Nephron progenitor cell (in vitro differentiated cells): ENCODE measurements at places on chromosomes 5 and 9.

DNA sequence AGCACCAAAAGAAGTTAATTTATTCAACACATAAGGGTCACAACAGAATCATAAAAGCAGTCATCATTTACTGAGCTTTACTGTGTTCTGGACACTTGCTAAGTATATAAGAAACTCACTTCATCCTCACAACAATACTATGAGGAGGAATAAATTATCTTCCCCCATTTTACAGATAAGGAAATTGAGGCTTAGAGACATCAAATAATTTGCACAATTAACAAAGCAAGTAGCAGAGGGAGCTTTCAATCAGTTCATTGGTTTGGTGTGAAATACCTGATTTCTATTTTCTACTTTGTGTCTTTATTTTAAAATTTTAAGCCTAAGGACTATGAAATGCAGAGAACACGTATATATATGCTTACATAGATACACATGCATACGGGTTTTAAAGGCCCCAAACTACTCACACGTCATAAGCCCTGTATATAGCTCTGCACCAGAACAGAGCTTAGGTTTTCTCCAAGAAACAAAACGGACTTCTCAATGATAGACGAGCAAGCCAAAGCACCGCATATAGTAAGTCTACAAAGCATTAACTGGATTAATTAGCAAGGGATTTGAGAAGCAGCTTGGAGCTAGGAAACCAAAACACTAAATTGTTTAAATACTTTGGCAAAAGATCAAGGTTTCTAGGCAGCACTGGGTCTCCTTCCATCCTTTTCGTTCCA lies 95.6 kb downstream of the DENND1A start:
- H3K27ac ChIP-seq: no peak overlapping the region
- DNase-seq: no peak
- H3K4me1 ChIP-seq: peaks cover 25% of the 10 kb centered on the region
- peaks cover 29% of the 10 kb centered on the region for H3K36me3 ChIP-seq

DNA sequence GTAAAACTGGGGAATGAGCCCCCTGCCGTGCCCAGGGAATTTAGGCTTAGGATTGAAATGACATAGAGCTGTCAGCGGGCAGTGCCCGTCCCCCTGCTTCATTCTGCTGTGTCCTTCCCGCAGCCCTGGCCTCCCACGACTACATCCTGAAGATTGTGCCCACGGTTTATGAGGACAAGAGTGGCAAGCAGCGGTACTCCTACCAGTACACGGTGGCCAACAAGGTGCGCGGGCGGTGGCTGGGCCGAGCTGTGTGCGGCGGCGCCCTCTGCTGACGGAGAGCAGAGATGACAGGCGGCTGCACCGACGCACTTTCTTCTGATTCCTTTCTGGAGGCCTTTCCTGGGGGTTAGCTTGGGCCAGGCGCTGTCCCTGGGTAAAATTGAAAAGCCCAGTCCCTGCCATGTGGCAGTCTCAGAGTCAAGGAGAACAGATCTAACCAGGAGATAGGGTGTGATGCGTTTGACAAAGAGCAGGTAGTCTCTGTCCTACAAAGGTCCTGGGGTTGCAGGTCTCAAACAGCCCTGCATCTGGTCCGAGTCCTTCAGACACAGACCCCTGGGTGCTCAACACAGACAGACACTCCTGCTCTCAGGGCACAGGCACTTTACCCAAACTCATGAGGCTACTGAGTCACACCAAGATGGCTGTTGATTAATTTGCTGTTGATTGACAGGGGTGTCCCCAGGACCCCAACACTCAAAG lies 26.8 kb upstream of the RPL26L1 start:
- DNase-seq: peak; percentile 78
- peaks cover 16% of the 10 kb centered on the region for H3K4me1 ChIP-seq
- no peak overlapping the region for H3K4me3 ChIP-seq

GRCh38 chr5:1507457-1507856 lies 16.3 kb downstream of the LPCAT1 start:
- peaks cover 2% of the 10 kb centered on the region for H3K27me3 ChIP-seq
- H3K4me3 ChIP-seq: no peak overlapping the region
- no peak overlapping the region for H3K27ac ChIP-seq
- peaks cover 46% of the 10 kb centered on the region for H3K4me1 ChIP-seq
- H3K36me3 ChIP-seq: peaks cover 23% of the 10 kb centered on the region
- no peak for DNase-seq

- no peak overlapping the region for H3K4me3 ChIP-seq
- no peaks in the 10 kb centered on the region for H3K27me3 ChIP-seq
- no peaks in the 10 kb centered on the region for H3K4me1 ChIP-seq
These were observed 29.2 kb upstream of the JAK2 start for GRCh38 chr9:4955836-4956235.

GRCh38 chr5:138068742-138069600 lies 14.9 kb upstream of the WNT8A start:
- no peak overlapping the region for H3K4me3 ChIP-seq
- H3K27ac ChIP-seq: no peak overlapping the region
- DNase-seq: peak; percentile 65
- H3K4me1 ChIP-seq: peaks cover 6% of the 10 kb centered on the region

GRCh38 chr9:78133751-78134150 lies 102.1 kb upstream of the CEP78 start:
- H3K4me1 ChIP-seq: no peaks in the 10 kb centered on the region
- DNase-seq: no peak
- peaks cover 5% of the 10 kb centered on the region for H3K27me3 ChIP-seq
- no peak overlapping the region for H3K4me3 ChIP-seq

DNA sequence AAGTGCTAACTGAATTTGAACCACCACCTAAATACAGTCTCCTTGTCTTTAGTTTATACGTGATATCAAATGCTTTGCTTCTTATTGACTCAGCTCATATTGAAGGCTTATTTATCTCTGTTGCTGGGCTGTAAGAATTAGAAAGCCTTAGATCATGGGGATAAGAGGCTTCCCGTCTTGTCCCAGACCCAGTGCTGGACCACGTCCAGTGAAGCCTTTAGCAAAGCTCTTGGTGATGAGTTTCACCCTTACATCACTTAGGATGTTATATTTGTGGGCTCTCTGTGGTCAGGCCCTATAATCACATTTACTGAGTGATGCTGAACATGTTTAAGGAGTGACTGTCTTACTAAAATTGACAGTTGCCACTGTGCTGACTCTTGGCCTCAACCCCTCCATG lies 11.2 kb downstream of the FAM240B start:
- no peaks in the 10 kb centered on the region for H3K36me3 ChIP-seq
- H3K4me3 ChIP-seq: no peak overlapping the region
- H3K27me3 ChIP-seq: peaks cover 25% of the 10 kb centered on the region
- DNase-seq: no peak

DNA sequence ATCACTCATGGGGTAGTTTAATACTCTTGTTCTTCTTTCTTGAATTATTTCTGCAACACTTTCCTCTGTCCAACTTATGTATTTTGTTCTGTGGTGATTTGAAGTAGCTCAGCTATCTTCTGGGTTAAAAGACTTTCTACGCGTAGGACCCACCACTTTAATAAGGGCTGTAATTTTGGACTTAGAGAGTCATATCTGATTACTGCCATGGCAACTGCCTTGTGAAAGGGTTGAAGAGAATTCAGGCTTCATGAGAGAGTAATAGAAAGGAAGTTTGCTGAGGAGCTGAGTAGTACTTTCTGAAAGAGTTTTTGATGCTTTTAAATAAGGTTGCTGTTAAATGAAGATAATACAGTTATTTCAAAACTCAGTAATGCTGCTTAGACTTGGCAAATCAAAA lies 89.5 kb downstream of the TLE4 start:
- H3K27ac ChIP-seq: no peak overlapping the region
- no peak for DNase-seq
- peaks cover 99% of the 10 kb centered on the region for H3K4me1 ChIP-seq
- H3K27me3 ChIP-seq: peaks cover 3% of the 10 kb centered on the region
- H3K4me3 ChIP-seq: no peak overlapping the region

DNA sequence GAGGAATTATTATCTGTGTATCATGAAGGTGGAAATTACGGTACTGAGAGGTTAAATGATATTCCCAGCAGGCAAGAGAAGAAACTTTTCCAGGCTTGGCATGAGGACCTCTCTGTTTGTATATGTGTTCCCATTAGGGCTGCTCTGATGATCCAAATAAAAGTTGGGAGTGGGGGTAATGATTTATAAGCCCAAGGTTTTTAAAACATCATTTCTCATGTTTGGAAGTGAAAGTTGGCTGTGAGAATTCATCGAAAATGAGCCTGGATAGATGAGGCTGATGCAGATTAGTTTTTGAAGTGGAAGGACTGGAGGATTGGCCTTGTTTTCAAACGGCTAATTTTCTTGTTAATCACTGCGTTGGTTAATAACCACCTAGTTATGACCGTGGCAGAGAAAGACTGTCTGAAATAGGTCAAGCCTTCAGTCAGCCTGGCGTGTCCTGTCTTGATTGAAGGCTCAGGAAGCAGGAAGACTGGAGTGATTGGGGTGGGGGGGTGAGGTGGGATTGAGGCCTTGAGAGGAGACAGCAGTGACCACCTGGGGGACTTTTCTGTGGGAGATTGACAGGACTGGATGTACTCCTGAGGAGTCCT lies 391.0 kb upstream of the WWC1 start:
- DNase-seq: no peak
- no peaks in the 10 kb centered on the region for H3K36me3 ChIP-seq
- no peak overlapping the region for H3K4me3 ChIP-seq
- no peak overlapping the region for H3K27ac ChIP-seq
- H3K4me1 ChIP-seq: peaks cover 35% of the 10 kb centered on the region

- DNase-seq: no peak
- H3K4me1 ChIP-seq: peaks cover 30% of the 10 kb centered on the region
- no peak overlapping the region for H3K27ac ChIP-seq
- peaks cover 5% of the 10 kb centered on the region for H3K27me3 ChIP-seq
These were observed 35.8 kb upstream of the SPARC start for GRCh38 chr5:151722546-151722945.

DNA sequence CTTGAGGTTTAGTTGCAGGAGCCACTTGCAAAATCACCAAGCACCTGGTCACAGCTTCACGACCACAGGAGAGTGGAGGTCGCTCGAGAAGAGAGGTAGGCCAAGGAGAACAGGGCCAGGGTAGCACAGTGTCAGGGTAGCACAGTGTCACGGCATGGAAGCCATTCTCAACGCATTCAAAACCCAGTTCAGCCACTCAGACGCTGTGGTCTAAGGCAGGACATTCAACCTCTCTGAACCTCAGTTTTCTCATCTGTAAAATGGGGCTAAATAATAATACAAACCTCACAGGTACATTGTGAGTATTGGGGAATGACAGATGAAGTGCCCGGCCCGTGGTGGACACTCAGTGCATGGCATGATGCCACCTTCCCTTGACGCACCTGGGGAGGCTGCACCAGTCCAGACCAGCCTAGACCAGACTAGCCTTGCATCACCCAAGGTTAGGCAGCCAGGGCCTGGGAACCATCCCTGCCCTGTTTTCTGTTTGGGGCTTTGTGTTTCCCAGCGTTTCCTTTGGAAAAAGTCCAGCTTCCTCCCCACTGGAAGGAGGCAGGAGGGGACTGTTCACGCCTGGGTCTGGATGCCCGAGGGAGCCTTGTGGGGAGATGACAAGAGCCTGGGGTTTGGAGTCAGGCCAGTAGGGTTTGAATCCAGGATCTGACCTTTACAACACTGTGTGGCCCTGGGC lies 7.8 kb upstream of the LMX1B start:
- H3K27me3 ChIP-seq: peaks cover 77% of the 10 kb centered on the region
- H3K36me3 ChIP-seq: peaks cover 4% of the 10 kb centered on the region
- H3K4me3 ChIP-seq: no peak overlapping the region
- no peak overlapping the region for H3K27ac ChIP-seq
- DNase-seq: no peak

DNA sequence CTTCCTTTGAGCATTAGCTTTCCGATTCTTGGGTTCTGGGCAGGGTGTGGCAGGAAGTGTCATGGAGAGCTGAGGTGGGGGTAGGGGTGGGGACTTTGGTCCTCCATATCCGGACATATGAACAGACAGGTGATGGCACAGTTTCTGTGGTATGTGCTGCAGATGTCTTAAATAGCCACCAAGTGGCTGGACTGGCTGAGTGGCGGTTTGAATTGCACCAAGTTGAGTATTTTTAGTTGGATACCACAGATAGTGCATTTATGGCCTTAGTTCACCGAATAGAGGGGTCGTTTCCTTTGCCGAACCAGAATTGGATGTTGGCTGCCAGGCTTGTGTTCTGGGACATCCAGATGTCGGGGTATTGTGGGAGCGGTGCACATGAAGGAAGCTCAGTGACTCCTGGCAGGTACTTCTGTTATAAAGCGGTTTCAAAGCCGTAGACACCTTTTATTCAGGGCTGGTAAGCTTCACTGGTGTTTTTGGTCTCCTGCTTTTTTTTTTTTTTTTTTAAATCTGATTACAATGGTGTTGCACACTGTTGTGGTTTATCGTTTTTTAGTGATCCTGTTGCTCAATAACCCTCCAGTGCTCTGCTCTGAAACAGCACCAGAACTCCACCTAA lies 15.1 kb upstream of the TNFAIP8 start:
- no peak for DNase-seq
- H3K27me3 ChIP-seq: no peaks in the 10 kb centered on the region
- no peaks in the 10 kb centered on the region for H3K36me3 ChIP-seq
- no peak overlapping the region for H3K4me3 ChIP-seq
